ENCODE measurements at places on chromosomes 11 and 22.
A peak's percentile ranks its signal among the peaks of the same experiment; 100 is the strongest.

GRCh38 chr11:36748836-36749235 is 150.8 kb upstream of the RAG2 start:
- DNase-seq: no peak

DNA sequence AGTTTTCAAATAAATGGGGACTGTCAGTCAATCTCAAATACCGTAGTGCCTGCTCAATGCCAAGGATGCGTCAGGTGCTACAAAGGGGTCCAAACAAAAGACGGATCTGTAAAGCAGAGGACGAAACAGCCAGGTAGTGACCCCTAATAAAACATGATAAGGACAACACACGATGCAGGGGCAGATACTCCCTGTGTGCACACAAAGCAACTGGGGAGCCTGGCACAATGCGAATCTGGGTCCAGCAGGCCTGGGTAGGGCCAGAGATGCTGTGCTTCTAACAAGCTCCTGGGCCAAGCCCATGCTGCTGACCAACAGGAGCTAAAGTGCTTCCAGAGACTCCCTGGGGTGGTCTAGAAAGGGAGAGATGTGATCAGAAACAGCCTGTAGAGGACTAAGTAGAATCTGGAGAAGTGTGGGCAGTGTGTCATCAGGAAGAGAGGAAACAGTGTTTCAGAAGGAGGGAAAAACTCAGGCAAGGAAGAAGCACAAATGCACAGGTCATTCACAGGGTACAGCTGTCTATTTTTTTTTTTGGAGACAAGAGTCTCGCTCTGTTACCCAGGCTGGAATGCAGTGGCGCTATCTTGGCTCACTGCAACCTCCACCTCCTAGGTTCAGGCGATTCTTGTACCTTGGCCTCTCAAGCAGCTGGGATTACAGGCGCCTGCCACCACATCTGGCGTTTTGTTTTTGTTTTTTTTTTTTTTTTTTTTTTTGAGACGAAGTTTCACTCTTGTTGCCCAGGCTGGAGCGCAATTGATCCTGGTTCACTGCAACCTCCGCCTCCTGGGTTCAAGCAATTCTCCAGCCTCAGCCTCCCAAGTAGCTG is 74.5 kb downstream of the MICAL3 start:
- no peak for DNase-seq

DNA sequence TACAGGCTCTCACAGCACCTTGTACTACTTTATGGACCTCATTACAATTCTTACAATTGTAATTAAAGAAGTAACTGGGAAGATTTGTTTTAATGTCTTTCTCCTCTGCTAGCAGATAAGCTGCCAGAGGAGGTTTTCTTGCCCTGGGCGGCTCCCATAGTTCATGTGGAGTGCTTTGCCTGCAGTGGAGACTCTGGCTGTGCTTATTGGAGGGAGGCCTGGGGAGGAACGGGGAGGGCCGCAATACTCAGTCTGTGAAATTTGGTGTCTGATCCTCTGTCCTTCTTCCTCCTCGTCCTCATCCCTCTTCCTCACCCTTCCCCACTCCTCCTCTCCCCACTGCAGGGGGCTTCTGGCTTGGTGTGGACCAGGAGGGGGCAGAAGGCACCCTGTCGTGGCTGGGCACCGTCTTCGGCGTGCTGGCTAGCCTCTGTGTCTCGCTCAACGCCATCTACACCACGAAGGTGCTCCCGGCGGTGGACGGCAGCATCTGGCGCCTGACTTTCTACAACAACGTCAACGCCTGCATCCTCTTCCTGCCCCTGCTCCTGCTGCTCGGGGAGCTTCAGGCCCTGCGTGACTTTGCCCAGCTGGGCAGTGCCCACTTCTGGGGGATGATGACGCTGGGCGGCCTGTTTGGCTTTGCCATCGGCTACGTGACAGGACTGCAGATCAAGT is 5.6 kb downstream of the SLC35C1 start:
- DNase-seq: no peak

GRCh38 chr11:116736763-116737162 is 36.0 kb downstream of the BUD13 start:
- no peak for DNase-seq

DNA sequence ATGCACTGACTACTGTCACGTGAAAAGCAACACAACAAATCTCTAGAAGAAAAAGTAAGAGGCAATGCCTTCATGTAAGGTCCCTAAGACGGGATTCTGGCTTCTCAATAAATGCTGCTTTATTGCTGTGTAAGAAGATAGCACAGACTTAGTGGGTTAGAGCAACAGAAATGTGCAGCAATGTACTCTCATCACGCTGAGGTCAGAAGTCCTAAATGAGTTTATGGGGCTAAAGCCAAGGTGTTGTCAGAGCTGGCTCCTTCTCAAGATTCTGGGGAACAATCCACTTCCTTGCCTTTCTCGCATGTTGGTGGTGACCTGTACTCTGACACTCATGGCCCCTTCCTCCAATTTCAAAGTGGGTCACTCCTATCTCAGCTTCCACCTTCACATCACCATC is 93.4 kb downstream of the SHANK2 start:
- DNase-seq: no peak

GRCh38 chr11:15955595-15955994 is 400.8 kb downstream of the SOX6 start:
- no peak for DNase-seq

DNA sequence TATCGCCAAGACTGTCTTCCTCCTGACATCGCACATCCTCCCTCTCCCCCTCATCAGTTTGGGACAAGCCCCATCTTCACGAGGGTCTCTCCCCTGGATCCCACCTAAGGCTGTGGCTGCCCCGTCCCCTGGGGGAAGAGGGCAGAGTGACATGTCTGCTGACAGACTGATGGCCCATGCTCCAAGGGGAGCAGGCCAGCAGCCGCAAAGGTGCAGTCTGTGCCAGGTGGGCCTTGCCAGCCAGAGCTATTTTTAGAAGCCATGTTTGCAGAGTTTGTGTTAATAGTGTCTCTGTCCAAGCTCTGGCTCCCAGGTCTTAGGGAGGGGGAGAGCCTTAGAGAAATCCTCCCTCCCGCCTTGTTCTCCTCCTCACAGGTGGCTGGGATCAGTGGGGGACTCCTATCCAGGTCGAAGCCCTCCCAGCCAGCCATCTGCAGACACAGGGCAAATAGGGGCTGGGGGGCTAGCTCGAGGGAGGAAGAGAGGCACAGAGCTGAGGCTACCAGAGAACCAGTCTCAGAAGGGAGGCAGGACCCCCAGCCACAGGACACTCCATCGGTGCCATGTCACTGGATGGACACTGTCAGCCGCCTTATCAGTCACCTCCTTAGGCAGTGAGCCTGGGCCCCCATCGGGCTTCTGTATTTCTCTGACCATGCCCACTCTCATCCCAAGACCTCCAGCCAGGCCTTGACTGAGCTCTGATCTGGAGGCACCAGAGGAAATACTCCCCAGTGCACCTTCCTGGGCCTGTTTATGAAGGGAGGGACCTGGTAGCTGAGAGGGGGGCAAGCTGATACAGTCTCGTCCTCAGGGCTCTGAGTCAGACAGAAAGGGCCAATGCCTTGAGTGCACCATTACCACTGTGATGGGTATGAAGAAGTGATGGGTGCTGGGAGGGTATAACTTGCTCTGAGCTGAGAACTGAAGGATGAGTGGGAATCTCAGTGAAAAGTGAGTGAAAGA is 49.3 kb downstream of the CHRDL2 start:
- no peak for DNase-seq

DNA sequence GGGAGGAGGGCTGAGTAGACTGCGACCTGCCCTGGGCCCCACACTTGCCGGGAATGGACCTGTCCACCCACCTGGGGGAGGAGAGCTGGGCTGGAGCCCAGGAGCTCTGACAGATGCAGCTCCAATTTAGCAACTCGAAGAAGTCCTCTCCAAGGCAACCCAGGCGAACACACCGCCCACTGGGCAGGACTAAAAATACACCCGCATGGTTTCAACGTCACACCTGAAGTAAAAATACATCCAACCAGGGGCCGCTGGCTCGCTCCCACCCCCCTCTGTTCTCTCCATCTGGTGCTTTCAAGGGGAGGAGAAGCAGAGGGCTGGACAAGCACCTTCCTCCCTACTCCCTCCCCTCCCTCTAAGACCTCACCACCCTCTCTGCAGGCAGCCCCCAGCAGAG is 119.9 kb downstream of the FEZ1 start:
- no peak for DNase-seq

- no peak for DNase-seq
Measured at GRCh38 chr11:96472085-96472484, 82.3 kb downstream of the JRKL start.

DNA sequence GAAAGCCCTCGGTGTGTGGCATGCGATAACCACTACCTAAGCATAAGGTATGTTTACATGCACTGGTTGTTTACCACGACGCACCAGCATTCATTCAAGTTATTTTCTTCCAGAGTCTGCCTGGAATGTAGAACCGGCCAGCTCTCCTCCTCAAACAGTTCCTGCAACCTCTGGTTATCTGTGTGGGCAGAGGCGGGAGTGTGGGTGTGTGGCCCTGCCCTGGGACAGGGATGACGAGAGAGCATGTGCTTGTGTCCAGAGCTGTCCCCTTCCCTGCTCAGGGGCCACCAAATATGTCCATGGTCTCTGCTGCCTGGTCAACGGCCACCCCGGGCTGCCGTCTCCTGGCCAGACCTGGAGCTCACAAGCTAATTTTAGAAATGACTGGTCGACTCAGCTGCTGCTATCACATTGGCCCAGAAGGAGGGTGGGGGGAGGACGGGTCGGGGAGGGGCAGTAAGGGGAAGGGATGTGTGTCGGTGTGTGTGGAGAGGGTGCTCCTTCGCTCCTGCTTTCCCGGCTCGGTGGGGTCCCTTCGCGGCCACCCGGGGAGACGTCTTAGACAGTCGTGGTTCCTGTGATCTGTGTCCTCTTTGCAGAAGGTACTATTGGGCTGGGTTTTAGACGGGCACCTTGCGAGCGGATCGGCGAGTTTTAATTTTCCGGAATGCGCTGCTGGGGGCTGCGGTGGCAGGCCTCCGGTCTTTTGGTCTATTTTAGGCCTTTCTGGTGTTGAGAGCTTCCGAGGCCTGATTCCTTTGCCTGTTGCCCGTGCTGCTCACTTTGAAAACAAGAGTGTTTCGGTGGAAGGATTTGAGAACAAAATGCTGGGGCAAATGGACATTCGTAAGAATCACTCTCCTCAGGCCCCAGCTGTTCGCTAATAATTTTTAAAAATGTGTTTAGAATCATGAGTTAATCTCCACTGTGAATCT is at the start of gene MYO18B:
Gene MYO18B (plus strand): TSS at position 497 of the 935 bp plus-strand sequence. CDS start 18,905 bp downstream, outside the sequence.
- no peak for DNase-seq

- DNase-seq: no peak
Measured at GRCh38 chr11:17798253-17798652, 63.7 kb downstream of the KCNC1 start.

DNA sequence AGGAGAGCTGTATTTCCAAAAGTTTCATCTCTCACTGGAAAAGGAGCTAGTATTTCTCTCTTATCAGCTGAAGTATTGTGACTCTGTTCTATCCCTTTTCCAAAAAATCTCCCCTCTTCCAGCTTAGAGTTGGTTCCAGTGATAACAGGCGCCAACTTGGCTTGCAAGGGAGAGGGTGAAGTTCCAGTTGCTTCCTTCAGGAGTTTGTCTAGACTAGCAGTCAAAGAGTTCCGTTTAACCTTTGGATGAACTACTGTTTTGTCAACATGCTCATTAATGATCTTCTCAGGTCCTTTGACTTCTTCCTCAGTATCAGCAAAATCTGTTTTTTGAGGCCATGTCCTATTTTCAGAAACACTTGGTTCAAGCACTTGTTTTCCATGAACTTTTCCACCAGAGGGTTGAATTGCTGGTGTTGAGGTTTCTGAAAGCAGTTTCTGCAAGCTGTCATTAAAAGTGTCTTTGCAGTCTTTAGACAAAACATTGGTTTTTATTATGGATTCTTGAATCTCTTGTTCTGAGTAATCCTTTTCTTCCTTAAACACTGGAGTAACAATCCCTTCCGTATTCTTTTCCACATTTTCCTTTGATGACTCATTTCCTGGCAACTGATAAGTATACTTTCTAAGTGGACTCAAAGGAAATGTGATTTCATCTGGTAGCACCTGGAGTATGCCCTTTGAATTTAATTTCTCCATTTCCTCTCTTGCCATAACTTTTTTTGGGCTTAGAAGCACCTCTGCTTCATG is 39.7 kb upstream of the CCDC89 start:
- no peak for DNase-seq

DNA sequence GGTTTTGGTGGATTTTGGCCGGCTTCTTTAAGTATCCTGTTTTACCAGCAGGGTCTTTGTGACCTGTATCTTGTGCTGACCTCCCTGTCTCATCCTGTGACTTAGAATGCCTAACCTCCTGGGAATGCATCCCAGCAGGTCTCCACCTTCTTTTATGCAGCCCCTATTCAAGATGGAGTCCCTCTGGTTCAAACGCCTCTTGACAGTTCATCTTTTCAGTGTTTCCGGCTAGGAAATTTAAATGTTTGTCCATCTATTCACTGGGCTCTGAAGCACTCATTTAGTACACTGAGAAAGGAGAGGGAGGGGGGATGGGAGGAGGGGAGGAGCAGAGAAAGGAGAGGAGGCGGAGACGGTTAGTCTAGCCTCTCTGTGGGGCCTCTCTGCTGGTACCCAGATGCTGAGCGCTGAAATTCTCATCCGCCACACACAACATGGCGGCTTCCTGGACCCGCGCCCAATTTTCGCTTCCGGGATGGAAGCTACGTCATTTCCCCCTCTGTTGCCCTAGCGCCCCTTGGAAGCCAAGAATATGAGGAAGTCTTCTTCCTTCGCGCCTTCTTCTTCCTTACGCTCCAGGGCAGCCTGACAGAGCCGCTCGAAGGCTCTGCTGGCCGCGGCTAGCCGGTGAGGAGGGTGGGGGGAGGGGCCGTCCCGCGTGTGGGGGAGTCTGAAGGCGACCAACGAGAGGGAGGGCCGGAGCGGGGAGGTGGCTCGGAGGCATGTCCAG is 69.0 kb upstream of the SYT13 start:
- DNase-seq: peak; percentile 86

DNA sequence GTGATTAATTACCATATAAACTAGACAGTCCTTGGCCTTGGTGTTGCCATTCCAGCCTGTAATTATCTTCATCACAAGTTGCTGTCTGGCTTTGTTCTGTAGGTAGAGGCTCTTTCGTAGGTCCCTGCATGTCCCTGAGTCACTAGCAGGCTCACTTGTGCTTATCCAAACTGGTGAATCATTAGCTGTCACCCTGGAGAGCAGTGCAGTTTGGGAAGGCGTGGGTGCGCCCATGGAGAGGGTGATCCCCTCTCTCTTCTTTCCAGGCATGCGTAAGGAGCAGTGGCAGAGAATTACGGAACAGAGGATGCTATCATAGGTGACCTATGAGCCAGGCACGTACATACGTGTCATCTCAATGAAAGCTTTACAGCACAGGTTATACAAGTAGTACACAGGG is 11.0 kb upstream of the EHF start:
- no peak for DNase-seq

- no peak for DNase-seq
Measured at GRCh38 chr11:64608636-64609035, 17.6 kb downstream of the SLC22A12 start.

- DNase-seq: no peak
Measured at GRCh38 chr22:46102159-46102558, 48.2 kb upstream of the PPARA start.

- DNase-seq: no peak
Measured at GRCh38 chr22:31085493-31085824, 4.3 kb downstream of the SMTN start.

GRCh38 chr11:100825626-100826025 is 138.5 kb downstream of the ARHGAP42 start:
- DNase-seq: no peak

- DNase-seq: no peak
Measured at GRCh38 chr11:84673753-84674152, 953.4 kb downstream of the DLG2 start.

Data from natural killer cell treated with Interleukin-12 subunit alpha and Interleukin-12 subunit beta and Interleukin-15 and Interleukin-18, amount 100 ng/mL, for 72 hours (primary cell).